ENCODE measurements at places on chromosomes 3 and 15.
A peak's percentile ranks its signal among the peaks of the same experiment; 100 is the strongest.

- DNase-seq = no peak
Observed at GRCh38 chr3:55322638-55323037, 164.5 kb downstream of the WNT5A start.

GRCh38 chr3:173939331-173939730 lies 541.8 kb downstream of the NLGN1 start:
- DNase-seq = no peak

DNA sequence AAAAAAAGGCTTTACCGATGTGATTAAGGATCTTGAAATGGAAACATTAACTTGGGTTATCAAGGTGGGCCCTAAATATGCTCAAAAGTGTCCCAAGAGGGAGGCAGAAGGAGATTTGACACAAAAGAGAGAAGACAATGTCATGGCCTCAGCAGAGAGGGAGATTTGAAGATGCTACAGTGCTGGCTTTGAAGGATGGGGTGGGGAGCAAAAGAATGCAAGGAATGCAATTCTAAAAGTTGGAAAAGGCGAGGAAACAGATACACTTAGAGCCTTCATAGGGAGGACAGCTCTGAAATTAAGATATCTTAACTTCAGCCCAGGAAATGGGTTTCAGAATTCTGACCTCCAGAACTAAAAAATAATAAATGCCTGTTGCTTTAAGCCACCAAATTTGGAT lies 314.5 kb upstream of the CCDC54 start:
- no peak for DNase-seq

- peak; percentile 92 for DNase-seq
Observed at GRCh38 chr3:161371441-161372320, at the start of gene SPTSSB. TSS of gene SPTSSB (minus strand) at chr3:161371517. CDS start at chr3:161346323, 25,194 bp downstream.

DNA sequence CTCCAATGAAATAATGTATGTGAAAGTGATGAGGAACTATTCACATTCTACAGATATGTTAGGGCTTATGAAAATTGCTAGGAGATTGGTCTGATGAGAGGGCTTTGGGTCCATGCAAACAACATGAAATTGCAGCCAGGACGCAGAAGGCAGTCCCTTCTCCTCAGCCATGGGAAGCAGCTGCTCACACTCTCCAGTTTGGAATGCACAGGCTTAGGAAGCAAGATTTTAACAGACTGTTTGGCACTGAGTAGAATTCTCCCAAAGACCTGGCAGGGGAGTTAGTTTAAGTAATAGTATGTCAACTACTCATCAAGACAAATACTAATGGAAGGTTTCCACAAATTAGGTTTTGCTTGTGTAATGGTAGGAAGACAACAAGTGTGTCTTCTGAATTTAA lies 500.7 kb upstream of the ARRDC4 start:
- DNase-seq = no peak

All from epithelial cell of esophagus (primary cell).